ENCODE measurements at places on chromosomes 5 and 9. TPM values are rescaled to one million over a fixed set of nuclear protein-coding genes. Genes with fewer than 3 reads are reported as not detected.

Gene FLT4
- 0.58 TPM for total RNA-seq

Gene OR1J1
- total RNA-seq = not detected

Gene NEUROG1
- not detected for total RNA-seq

Gene TCF7
- under 0.01 TPM for total RNA-seq

Gene SREK1
- 53.8 TPM for total RNA-seq

Gene BARHL1
- not detected for total RNA-seq

Gene HACD4
- 3.5 TPM for total RNA-seq

Gene PCDHGA3
- 1.7 TPM for total RNA-seq

Gene SLC25A48
- not detected for total RNA-seq

Gene PDGFRB
- total RNA-seq = 197 TPM

Gene PCDH12
- 0.56 TPM for total RNA-seq

Gene OMD
- not detected for total RNA-seq

Gene GRIN3A
- total RNA-seq = not detected

Gene EGFLAM
- 26.1 TPM for total RNA-seq
